Left renal pelvis (tissue), 4 donors: ENCODE measurements at places on chromosomes 2 and 18. TPM values are rescaled to one million over a fixed set of nuclear protein-coding genes. Genes with fewer than 3 reads are reported as not detected.

- no peak for DNase-seq
Measured at GRCh38 chr2:8089596-8089995, 592.3 kb upstream of the ID2 start.

DNA sequence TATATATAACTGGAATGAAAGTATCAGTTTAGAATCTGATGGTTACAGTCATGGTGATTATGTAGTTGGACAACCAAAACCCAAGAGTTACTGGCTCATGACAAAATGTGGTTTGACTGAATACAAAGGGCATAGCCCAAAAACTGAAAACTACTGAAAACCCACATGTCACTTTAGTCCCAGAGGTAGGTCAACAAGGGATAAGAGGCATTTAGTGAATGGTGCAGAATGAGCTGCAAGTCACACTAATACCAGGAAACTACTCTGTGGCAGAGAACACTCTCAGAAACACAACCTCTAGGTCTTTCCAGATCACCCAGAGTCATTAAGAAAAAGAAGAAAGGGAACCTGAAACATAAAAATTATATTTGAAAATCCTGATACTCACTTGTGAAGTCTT lies 154.5 kb downstream of the AGPS start:
- DNase-seq, result no peak

DNA sequence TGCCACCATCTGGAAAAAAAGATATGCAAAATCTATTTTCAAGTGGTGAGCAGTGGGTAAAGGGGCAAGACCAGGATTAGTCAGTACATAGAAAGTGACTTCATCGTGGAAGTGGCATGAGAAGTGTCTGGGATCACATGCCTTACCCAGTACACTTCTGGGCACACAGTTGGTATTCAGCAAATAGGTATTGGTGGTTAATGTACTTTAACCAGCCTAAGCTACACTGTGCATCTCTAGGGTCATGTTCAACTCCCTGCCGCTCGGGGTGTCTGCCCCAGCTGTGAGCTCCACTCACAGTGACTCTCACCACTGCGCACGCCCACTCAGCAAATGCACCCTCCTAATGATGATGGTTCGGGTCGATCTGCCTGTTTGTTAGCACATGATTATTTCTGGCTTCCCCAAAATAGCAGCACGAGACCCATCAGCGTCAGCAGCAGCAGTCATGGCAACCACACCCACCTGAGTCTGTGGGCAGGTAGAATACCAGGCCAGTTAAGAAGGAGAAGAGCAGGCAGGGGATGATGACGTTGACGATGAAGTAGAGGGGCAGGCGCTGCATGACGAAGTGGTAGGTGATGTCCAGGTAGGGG lies 11.1 kb downstream of the CHRNA1 start:
- no peak for DNase-seq

DNA sequence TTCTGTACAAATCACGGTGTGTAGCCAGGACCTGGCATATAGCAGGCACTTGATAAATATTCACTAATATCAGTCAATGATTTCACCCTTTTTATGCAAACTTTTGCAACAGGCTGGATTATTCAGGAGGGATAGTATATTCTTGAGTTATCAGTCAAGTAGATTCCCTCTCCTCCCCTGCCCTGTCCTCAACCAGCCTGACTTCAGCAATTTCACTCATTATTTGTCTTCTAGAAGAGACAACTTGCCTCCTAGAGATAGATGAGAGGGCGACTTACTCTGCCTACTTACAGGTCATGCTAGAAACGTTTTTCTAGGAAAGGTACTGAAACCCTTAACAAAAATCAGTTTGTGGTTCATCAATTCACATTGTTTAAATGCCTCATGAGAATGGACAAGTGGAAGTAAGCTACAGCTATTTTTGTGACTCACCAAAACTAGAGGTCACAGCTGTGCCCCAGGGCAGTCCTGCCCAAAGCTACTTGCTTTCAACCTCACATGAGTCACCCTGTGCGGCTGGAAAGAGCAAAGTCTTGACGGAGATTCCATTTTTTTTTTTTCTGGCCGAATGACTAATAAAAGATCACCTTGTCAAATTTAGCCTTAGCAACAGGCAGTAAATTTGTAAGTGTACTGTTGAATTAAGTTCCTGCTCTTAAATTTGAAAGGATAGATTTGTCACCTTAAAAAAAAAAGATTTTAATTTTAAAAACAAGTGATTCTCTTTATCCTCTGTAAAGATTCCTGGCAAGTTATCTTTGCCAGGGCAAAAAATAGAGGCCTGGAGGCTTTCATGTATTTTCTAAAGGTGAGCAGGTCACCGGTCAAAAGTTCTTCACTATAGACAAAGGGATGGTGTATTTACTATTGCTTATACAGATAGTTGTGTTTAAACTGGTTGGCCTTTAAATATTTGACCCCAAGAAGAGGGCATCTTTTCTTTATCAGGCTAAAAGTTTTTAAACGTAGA lies 109.0 kb upstream of the SLC35G4 start:
- no peak for DNase-seq

GRCh38 chr2:100730290-100730868 lies 89.6 kb upstream of the NPAS2 start:
- DNase-seq, result no peak

BCL2L11 gene
- polyA plus RNA-seq, result 21.4 TPM

DNA sequence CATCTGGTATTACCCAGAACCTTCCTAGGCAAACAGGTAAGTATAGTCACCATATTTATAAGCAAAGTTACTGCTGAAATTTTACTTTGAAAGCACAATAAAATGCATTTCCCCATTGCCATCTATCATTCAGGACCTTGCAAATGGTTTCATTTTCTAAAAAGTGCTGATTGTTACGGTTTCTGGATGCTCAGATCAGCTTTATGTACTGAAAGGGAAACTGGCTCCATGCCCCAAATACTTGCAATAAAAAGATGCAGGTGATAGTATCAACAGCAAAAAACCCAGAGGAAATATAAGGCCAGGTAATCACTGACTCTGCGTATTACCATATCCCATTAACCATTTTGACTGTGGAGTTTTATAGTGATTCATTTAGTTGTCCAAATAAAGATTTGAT lies 1150.7 kb upstream of the CRIM1 start:
- no peak for DNase-seq

DNA sequence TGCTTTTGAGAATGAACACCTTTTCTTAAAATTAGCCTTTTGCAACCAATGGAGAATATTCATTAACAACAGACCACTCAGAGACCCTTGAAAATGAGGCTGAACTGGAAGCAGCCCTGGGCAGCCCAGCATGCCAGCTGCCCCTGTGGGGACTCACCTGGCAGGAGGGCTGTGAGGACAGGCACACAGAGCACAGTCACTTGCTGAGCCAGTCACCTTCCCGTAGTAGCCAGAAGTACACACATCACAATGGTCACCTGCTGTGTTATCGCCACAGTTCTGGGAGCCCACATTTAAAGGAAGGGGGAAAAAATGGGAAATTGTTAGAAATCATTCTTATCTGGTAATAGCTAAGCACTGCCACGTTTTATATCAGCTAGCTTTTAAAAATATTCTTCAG lies 115.5 kb downstream of the LAMA1 start:
- DNase-seq, result no peak

DNA sequence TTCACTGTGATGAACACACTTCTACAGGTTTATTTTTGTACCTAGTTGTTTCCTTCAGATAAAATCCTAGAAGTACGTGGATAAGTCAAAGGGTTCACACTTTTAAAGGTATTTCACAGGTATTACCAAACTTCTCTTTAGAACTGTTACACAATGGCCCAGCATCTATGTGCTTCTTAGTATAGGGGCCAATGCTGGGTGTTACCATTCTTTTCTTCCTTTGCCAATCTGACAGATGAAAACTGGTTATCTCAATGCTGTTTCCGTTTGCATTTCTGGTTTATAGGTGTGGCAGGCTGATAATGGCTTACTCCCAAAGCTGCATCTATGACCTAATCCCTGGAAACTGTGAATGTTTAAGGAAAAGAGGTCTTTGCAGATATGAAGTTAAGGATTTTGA lies 2.8 kb upstream of the TCF7L1 start:
- DNase-seq, result no peak

DNA sequence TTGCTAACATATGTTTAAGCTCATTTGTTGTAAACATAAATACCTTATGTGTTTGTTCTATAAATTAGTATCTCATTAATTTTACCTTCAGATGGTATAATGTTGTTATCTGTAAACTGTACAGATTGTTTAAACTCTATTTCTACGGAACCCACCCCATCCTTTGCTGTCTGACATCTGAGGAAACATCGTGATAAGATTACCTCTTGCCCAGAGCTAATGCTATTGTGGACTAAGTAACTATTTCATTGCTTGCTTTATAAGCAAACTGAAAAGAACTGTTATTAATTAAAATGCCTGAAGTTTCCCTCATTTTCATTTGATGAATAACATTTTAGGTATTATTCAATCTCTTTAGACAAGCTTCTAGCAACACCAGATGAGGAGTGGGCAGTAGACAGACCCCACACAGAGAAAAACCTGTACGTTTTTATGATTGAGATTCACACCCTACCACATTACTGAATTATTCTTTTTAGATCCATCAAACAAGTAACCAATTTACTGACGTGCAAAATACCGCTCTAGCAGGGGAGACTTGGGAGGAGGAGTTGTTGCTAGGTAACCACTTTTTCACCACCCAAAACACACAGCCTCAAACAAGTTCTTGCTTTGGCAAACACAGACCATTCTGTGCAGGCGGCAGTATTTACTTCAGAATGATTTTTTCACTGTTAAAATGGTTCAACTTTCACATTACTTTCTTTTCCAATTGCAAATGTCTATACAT lies 1.9 kb upstream of the SYT4 start:
- no peak for DNase-seq

DNA sequence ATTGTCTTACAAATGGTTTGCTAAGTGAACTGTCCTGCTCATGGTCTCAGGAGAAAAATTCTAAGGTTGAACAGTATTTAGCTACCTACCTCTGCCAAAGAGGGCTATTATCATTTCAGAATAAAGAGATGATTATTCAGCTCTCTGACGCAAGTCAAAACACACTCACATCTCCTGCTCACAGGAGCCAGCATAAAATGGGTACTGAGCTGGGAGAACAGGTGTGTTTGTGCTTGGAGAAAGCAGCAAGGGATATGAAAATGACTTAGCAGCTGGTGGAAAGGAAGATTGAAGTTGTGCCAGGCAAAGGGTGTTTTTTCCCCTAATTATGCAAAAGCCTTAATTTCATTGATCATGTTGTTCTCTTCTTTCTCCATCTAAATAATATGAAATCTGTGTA lies 47.3 kb upstream of the TANK start:
- no peak for DNase-seq

SP140L gene
- polyA plus RNA-seq, result 8.4 TPM

DNA sequence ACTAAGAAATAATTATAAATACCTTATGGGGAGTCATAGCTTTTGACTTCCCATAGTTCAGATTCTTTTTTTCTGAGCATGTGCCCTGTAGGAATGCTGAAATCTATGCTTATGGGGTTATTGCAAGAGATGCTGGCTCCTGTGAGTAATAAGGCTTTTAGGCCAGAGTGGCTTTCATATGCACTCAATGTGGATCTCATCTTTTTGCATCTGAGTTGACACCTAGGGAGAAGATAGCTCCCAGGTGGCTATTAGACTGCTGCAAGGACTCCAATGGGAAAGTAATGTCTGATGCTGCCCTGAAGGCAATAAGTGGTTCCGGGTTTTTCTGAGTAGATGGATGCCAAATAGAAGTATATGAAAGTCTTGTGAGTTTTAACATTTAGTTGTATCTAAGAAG lies 21.0 kb downstream of the DNAH6 start:
- no peak for DNase-seq

DNA sequence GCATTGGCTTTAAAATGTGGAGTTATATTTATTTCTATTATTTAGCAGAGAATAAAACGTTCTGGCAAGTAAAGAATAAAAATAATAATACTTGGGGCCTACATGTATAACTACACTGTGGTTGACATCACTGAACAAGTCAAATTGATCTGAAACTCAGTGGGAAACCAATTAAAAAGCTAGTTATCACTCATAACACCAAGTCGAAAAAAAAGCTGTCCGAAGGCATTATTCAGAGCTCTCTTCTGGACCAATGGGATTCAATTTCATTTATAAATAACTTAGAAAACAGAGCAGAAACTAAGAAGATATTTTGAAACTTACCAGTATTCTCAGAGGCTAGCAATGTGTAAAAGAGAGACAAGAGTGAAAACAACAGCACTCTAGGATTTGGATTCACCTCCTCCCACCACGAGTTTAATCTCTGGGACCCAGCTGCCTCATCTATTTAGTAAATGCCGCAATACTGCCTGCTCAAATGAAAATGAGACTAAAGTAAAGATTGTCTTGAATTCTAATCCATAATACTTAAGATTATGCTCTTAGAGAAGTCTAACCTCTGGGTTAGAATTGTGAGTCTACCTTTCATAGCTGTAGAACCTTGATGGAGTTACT lies 128.4 kb downstream of the NBAS start:
- DNase-seq, result no peak

- peak; percentile 76 for DNase-seq
Measured at GRCh38 chr2:56008661-56009431, 85.3 kb upstream of the EFEMP1 start.

REG1A gene
- not detected for polyA plus RNA-seq

EMX1 gene
- polyA plus RNA-seq, result 29.4 TPM

TBC1D8 gene
- polyA plus RNA-seq, result 21.2 TPM
